ENCODE measurements at places on chromosomes 3 and 15.
A peak's percentile ranks its signal among the peaks of the same experiment; 100 is the strongest.

DNA sequence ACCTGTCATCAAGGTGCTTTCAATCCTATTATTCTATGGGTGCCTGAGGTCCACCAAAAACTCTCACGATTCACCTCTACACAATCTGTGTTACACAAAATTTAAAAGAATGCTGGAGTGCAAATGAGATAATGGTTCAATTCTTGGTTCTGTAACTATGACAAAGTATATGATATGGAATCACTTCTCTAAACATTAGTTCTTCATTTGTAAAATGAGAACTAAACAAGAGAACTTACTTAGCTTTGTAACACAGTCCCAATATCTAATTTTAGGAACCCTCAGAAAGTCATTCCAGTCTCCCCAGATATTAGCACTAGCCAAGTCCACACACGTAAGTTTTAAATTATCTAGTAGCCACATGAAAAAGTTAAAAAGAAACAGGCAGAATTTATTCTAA is 111.5 kb downstream of the TBL1XR1 start:
- no peak for DNase-seq

DNA sequence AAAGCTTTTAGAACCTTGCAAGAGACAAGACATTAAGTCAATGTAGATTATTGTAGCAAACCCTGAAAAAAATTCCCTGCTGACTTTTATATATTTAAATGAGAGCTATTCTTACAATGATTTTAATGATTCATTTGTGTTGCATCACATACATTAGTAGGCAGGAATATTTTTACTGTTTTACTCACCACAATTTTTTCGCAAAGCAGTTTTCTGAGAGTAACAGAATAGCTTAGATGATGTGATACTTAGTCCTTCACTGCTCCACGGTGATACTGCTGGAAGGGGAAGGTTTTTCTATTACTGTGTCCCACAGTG is 43.9 kb upstream of the CLRN1 start:
- no peak for DNase-seq

DNA sequence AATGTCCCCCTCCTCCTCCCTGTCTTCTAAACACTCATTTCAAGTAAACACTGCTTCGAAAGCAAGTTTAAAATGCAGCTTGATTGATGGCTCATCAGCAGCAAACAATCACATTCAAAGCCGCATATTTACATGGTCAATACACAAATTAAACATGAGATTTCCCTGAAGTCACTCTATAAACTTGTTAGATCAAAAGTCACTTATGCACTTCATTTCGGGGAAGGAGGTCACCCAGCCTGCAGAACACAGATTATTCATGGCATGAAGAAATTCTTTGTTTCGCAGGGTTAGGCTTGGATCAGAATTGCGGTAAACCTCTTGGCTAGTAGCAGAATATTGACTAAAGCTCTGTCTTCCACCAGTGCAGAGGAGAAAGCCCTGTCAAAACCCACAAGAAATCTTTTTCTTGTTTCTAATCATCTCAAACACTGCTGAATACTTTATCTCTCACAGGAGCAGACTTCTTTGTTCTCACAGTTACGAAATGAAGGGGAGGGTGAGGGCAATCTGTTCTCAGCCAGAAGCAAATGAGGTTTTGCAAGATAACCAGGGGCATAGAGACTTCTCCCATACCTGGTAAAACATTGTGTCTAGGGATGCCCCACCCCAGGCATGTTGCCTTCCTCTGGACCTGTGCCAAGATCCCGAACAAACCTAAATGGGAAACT is 133.3 kb upstream of the CHL1 start:
- DNase-seq: no peak

GRCh38 chr15:81911022-81911971 is 134.5 kb downstream of the MEX3B start:
- no peak for DNase-seq

- DNase-seq: no peak
Measured at GRCh38 chr3:7546253-7546652, 685.3 kb downstream of the GRM7 start.

DNA sequence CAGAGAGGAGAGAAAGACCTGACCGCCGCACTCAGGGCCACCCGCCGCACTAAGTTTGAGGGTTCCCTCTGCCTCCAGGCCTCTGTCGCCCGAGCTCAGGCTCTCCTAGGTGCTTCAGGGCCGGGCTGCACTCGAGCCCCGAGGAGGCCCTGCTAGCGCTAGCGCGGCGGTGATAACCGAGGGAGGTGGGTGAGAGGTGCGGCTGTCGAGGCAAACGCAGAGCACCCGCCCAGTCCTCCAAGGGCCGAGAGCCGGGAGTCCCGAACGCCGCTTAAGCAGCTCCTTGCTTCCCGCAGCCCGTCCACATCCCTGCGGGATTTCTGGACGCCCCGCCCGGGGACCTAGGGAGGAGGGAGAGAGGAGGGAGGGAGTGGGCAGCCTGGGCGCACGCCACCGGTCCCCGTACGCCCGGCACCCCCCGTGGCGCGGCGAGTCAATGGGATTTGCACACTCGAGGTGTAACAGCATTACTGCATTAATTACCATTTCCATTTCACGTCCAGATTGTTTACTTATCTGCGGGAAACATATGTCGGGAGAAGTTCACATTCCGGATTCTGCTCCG is 6.8 kb downstream of the SOX14 start:
- no peak for DNase-seq

DNA sequence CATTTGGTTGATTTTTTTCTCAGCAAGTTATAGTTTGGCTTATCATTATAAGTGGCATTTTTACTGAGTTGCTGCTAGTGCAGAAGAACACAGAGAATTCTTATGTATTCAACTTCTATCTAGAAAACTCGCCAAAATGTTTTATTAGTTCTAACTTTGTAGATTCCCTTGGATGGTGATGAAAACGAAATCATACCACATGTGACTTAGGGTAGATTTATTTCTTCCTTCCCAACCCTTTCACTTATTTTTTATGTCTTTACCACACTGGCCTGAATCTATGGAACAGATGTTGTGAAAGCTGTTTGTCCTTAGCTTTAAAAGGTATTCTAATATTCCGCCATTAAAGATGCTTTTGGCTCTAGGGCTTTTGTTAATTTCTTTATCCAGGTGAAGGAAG is 503.3 kb upstream of the CFAP20DC start:
- no peak for DNase-seq

- peak; percentile 87 for DNase-seq
Measured at GRCh38 chr15:82540055-82540983, at the start of gene RPS17. Gene RPS17 (minus strand): TSS chr15:82540457. CDS start chr15:82540428, 29 bp downstream.

DNA sequence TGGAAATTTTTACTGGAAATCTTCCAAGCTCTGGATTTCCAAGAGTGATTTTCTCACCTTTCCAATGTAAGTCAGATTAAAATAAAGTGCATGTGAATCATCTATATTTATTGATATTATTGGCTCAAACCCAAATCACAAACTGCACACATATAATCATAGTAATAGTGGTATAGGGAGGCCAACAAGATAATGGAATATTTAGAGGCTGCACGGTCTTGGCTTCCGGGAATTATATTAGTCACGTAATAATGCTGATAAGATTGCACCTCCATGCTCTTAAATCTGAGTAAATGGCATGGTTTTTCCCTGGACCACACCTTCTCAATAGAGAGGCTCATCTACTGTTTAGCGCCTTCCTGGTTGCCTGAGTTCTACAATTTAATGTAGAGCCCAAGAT is 567.1 kb upstream of the NR2F2 start:
- DNase-seq: no peak

- DNase-seq: no peak
Measured at GRCh38 chr15:100140527-100141308, 201.1 kb downstream of the ADAMTS17 start.
